ENCODE measurements at places on chromosomes 5 and 9. TPM values are rescaled to one million over a fixed set of nuclear protein-coding genes. Genes with fewer than 3 reads are reported as not detected.
A peak's percentile ranks its signal among the peaks of the same experiment; 100 is the strongest.

- DNase-seq: no peak
Observed at GRCh38 chr9:93020151-93020550, 38.4 kb upstream of the SUSD3 start.

- DNase-seq: no peak
Observed at GRCh38 chr5:181245427-181246275, 1.9 kb upstream of the RACK1 start.

PRR16 gene
- total RNA-seq: 2.5 TPM

STX17 gene
- 22.2 TPM for total RNA-seq

- DNase-seq: no peak
Observed at GRCh38 chr5:54453046-54453445, 2.5 kb upstream of the HSPB3 start.

GRCh38 chr5:113846941-113847340 lies 333.4 kb downstream of the YTHDC2 start:
- DNase-seq: no peak

DNA sequence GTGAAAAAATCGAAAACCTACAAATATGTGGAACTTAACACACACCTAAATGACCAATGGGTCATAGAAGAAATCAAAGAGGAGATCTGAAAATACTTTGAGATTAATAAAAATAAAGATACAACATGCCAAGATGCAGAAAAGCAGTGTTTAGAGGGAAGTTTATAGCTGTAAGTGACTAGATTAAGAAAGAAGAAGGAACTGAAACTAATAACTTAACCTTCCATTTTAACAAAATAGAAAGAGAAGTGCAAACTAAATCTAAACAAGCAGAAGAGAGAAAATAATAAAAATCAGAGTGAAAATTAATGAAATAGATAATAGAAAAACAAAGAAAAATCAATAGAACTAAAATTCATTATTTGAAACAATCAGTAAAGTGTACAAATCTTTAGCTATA lies 103.0 kb upstream of the MAMDC2 start:
- DNase-seq: no peak

DNA sequence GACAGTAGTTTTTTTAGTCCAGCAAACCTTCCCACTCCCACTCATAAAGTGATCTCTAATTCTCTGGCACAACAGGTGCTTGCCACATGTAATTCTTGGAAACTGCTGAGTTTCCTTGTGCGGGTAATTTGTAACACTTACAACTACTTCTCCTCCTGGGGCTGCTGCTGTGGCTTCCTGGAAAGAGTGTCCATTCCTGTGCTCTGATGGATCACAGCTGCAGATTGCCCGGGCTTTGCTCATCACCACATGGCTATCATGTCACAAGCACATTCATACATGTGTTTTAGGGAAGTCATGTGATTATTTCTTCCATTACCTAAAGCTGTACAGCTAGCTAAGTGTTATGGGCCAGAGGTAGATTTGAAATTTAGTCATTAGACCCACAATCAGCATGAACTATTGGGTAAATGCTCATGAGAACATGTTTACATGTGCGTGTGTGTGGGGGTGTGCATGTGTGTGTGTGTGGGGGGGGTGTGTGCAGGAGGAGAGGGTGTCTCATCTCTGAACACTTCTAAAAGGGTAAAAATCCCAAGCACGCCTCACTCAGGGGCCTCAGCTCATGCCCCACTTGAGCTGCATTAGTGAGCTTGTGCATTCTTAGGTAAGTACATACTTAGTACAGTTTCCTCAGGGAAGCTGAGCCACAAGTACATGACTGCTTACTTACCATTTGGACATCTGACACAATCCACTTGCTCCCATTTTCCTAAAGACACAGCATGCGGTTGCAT lies 118.1 kb upstream of the CCDC112 start:
- DNase-seq: no peak

DNA sequence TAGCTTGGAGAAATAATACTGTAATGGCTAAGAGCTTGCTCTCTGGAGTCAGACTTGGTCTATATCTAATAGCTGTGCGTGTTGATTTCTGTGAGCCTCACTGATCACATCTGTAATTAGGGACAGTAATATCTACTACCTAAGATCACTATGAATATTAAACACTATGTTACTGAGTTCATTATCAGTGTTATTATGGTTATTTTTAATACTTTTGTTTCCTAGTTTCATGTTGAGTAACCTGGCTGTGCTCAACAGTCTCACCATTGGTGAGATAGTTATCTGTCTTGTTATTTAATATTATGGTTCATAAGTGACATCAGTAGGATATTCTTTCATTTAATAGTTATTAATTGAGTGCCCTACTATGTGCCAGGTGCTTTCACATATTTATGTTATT lies 22.4 kb upstream of the CAVIN4 start:
- no peak for DNase-seq

GRCh38 chr5:107359916-107360234 lies 310.9 kb downstream of the EFNA5 start:
- DNase-seq: no peak

TMEM174 gene
- total RNA-seq: not detected

GRCh38 chr5:17261075-17261474 lies 43.6 kb downstream of the BASP1 start:
- DNase-seq: no peak

DNA sequence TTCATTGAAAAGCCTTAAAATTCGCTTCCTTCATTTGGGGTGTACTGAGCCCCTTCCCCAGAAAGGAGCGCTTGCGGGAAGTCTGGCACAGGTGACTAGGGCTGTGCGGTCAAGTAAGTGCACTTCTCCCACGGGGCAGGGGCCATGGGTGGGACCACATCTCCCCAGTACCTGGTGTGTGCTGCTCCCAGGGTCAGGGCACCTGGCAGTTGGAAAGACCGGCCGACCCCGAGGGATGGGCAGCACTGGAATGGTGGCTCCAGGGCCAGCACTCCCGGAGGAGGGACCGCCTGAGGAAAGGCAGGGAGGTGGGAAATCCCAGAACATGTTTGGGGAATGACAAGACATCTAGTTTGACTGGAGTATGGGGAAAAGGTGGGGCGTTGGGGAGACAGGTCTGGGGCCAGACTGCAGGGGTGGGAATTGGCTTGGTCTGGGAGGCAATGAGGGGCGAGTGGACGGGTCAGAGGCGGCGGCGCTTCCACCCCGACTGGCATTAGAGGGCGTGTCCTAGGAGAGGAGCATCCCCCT lies 727 bp upstream of the GLIPR2 start:
- DNase-seq: no peak

DNA sequence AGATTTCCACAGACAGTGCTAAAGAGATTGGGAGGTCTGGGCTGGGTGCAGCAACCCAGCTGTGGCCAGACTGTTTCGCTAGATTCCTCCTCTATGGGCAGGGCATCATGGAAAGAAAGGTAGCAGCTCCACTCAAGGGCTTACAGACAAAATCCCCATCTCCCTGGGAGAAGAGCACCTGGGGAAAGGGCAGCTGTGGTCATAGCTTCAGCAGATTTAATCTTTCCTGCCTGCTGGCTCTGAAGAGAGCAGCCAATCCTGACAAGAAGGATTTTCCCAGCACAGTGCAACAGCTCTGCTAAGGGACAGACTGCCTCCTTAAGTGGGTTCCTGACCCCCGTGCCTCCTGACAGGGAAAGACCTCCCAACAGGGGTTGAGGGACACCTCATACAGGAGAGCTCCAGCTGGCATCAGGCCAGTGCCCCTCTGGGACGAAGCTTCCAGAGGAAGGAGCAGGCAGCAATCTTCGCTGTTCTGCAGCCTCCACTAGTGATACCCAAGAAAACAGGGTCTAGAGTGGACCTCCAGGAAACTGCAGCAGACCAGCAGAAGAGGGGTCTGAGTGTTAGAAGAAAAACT lies 1379.3 kb upstream of the ACO1 start:
- DNase-seq: peak; percentile 45

GRCh38 chr5:117872798-117873368 lies 1115.5 kb downstream of the DTWD2 start:
- DNase-seq: no peak

SLCO6A1 gene
- not detected for total RNA-seq

- DNase-seq: no peak
Observed at GRCh38 chr9:129036923-129037766, 719 bp downstream of the MIGA2 start.

DNA sequence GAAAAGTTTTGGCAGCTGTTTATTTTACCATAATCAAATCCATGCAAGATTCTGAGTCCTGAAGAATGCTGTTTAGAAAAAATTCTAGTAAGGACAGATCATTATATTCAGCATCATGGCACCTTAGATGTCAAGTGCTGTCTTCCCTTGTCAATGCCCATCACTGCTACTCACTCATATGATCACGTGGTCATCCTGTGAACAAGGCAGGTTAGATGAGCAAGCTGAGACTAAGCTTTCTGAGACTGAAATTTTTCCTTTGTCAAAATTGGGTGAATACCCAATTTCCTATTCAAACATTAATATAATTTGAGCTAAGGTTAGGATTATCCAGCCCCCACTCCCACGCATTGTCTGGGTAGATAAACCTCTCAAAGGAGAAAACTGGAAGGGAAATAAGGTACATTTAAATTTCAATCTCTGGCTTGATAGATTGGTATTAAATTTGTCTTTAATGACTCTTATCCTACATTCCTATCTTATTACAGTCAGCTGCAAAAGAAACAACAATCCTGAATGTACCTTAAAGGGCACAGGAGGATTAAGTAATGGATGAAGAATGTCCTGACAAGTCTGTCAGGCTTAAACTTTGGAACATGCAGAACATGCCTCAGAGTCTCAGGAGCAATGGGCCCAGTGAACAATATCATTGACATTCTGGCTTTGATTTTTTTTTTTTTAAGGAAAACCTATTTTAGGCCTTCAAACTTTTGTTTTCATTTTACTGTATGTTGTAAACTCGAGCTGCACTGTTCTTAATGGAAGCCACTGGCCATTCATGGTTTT lies 148.7 kb upstream of the RANBP3L start:
- no peak for DNase-seq

PKD2L2 gene
- not detected for total RNA-seq

GRCh38 chr5:42858031-42858643 lies 46.4 kb upstream of the SELENOP start:
- no peak for DNase-seq

C5orf34 gene
- 0.22 TPM for total RNA-seq

EGFLAM gene
- 1.1 TPM for total RNA-seq

- DNase-seq: no peak
Observed at GRCh38 chr5:132055441-132055807, 5.0 kb upstream of the IL3 start.

GRCh38 chr5:77430726-77431125 lies 61.4 kb downstream of the WDR41 start:
- no peak for DNase-seq

DNA sequence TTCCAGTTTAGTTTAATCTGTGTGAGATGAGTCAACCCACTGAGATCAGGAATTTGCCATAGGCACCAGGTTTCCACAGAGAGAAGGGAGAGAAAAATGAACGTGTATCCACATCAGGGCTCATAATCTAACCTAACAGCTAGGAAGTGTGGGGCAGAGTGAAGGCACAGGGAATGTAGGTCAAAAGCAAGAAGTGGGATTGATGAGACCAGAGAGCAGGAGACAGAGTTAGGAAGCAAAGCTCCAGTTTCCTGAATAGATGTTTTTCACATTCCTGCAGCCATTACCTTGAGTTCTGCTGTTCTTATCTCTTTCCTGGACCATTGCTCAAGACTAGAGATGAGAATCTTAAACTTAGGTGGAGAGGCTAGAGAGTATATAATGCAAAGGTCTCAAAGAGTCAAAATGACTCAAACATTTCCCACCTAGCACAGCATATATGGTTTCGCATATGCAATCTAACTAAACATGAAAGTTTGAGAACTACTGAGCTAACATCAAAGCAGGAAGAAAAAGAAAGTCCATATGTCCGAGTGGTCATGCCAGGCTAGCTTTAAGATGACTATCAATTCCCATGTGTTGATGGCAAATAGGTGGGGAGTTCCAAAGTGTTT lies 41.1 kb upstream of the GNAQ start:
- no peak for DNase-seq

DNA sequence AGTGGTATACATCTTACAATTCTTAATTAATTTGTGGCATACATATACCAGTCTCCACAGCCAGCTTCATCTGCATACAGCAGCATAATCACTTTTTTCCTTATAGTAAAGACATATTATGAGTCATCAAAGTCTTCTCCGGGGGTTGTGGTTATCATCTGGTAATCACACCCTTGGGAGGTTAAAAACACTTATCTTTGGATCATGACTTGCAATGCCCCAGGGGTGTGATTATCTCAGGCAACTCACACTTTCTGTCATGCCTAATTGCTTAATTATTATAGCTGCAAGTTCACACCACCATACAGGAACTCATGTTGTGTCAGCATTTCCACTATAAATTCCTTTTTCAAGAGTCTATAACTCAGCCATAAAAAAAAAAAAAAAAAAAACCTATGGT lies 218.4 kb downstream of the ANXA1 start:
- no peak for DNase-seq

DNA sequence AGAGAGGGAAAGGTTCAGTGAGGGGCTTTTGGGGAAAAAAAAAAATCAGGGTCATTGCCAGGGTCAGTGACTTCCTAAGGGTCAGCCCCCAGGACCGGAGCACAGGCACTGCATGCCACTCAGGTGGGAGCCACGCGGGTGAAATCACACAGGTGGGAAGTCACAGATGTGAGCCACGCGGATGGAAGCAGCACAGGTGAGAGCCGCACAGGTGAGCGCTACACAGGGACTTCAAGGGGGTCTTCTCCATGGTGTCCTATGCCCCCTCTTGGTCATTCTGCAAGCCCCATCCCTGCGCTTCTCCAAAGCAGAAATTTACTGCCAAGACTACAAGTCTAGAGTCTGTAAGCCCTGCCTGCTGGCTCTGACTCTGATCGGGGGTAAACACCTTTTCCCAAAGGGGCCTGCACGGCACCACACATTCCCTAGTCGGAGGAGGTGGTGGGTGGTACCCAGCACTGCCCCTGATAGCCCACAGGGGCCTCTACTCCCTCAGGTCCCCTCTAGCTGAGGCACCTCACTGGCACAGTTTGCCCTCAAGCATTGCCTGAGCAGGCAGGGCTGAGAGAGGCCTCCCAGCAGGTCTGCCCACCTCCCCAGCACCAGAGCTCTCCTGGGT lies 18.3 kb upstream of the OBP2B start:
- DNase-seq: no peak

- DNase-seq: no peak
Observed at GRCh38 chr5:16759147-16759773, 142.5 kb upstream of the RETREG1 start.

TRIP13 gene
- total RNA-seq: 0.31 TPM

SLC22A4 gene
- total RNA-seq: 0.08 TPM

- DNase-seq: no peak
Observed at GRCh38 chr9:134329886-134330285, 3.6 kb downstream of the RXRA start.

ADAMTS12 gene
- total RNA-seq: 0.31 TPM

C8G gene
- 0.24 TPM for total RNA-seq

GRCh38 chr5:71589903-71590302 lies 2.8 kb downstream of the MCCC2 start:
- no peak for DNase-seq

FOXI1 gene
- not detected for total RNA-seq

- DNase-seq: no peak
Observed at GRCh38 chr5:52809884-52810283, 22.2 kb downstream of the ITGA1 start.

TAS2R1 gene
- total RNA-seq: not detected

DNA sequence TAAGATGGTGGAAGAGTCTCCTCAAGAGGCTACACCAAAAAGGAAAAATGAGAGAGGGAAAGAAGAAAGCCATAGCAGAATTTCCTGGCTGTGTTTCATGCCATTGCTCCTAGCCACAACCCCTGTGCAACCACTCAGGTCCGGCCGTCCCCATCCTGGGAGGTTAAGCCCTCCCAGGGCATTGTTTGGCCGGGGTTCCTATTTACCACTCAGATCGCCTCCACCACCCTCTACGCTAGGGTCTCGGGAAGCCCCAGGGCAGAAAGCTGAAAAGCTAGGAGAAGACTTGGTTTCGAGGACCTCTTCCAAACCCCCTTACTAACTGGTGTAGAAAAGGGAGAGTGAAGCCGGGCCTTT lies 715 bp downstream of the RC3H2 start:
- DNase-seq: no peak

All from pancreas (tissue), 10 donors.